ENCODE measurements at places on chromosomes 1 and 21.

- DNase-seq, result no peak
Observed at GRCh38 chr1:64228167-64228957, 24.9 kb downstream of the UBE2U start.

- DNase-seq, result no peak
Observed at GRCh38 chr1:40838980-40839942, 22.9 kb downstream of the CITED4 start.

DNA sequence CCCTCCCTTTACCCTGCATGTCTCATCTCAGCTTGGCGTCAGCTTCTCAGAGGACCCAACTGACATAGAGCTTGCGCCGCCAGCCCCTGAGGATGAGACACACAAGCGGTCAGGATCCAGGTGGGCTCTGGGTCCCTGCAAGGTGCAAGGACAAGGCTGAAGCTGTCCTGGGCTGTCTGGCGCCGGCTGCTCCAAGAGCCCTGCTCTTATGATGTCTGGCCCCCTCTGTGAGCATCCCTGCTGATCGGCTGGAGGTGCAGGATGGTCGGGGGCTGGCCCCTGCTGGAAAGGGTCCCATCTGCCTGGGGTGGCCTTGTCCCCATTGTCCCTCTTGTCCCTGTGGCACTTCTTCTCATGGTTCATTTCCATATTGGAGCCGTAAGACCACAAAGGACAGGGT is 479.0 kb downstream of the NPHP4 start:
- no peak for DNase-seq

- DNase-seq, result no peak
Observed at GRCh38 chr1:70528590-70529333, 117.7 kb downstream of the CTH start.

- no peak for DNase-seq
Observed at GRCh38 chr1:152858062-152858461, 1.7 kb upstream of the LCE7A start.

DNA sequence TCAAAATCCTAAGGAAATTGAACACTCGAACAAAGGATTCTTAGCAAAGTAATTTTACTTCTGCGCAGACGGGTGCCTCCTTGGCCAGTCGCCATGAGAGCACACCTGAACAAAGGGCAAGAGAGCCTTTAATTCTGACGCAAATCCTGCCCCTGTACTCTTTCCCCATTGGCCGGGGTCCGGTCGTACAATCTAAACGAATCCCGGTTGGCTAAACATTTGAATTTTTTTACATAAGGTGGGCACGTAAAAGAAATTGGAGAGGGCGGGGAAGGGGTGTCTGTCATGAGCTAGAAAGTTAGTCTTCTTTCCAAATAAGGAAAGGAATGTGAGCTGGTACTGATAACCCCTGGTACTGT is 8.2 kb upstream of the IL22RA1 start:
- no peak for DNase-seq

GRCh38 chr1:33167650-33168447 is 14.0 kb downstream of the TRIM62 start:
- no peak for DNase-seq

- DNase-seq, result no peak
Observed at GRCh38 chr1:214727274-214727673, 124.3 kb downstream of the CENPF start.

- no peak for DNase-seq
Observed at GRCh38 chr1:151713874-151714273, 2.7 kb downstream of the CELF3 start.

DNA sequence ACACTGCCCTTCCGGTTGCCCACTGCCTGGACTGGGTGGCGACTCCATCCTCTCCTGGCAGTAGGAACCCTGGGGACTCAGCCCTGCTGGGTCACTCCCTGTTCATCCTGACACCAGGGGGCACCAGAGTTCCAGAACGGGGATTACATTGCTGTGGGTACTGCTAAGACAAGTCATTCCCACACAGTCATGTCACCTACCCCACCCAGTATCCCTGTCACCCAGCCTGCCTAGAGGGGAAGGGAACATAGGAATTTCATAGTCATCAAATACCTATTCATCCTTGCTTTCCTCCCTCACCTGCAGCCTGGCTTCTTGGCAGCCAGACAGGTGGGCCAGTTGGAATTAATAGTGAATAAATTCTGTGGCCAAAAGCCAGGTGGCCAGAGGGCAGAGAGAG is 9.8 kb upstream of the SFN start:
- DNase-seq, result peak; percentile 94

DNA sequence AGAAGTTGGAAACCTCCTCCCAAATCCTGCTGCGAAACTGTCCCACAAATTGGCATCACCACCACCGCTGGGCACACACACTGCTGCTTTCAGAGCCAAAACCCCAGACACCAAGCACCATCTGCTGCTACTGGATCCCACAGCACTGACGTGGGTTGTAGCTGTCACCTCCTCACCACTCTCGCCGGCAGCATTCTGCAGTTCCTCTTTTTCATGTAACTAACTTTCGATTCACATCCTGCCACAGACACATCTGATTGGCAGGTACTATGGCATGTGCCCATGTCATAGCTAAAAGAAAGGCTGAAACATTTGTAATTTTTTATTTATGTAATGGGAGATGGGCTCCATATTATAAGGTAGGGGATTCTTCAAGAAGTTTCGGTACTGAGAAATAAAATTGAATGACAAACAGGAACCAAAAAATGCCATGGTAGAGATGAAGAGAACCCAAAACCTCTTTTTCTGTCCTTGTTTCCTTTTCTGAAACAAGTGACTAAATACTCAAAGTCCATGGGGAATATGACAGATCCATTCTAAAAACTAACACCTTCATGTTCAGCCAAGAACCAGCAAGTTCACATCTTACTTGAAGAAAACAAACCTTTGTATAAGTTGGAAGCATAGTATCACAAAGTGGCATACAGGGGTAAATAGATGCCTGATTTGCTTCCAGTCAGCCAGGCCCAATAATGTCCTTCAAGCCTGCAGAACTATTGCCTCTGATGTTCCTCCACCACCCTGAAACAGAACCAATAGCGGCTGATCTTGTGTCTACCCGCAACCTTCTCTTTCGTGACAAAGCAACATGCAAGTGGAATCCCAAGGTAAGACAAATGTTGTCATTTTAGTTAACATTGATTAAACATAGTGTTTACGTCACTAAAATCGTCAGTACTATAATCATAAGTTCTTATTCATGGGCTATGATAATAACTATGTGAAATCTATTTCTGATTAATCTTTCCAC is 26.6 kb upstream of the RGS13 start:
- no peak for DNase-seq

- DNase-seq, result no peak
Observed at GRCh38 chr1:239944666-239945065, 147.0 kb upstream of the FMN2 start.

- no peak for DNase-seq
Observed at GRCh38 chr1:147214325-147214724, 10.8 kb downstream of the FMO5 start.

GRCh38 chr1:14340002-14340785 is 258.3 kb upstream of the KAZN start:
- DNase-seq, result no peak

GRCh38 chr1:14949270-14949835 is 204.2 kb upstream of the TMEM51 start:
- no peak for DNase-seq

GRCh38 chr21:39670701-39671100 is 58.0 kb downstream of the B3GALT5 start:
- no peak for DNase-seq

- DNase-seq, result peak; percentile 74
Observed at GRCh38 chr1:47688461-47689296, 250.8 kb downstream of the FOXD2 start.

- no peak for DNase-seq
Observed at GRCh38 chr21:33783187-33783979, 132.2 kb downstream of the ATP5PO start.

DNA sequence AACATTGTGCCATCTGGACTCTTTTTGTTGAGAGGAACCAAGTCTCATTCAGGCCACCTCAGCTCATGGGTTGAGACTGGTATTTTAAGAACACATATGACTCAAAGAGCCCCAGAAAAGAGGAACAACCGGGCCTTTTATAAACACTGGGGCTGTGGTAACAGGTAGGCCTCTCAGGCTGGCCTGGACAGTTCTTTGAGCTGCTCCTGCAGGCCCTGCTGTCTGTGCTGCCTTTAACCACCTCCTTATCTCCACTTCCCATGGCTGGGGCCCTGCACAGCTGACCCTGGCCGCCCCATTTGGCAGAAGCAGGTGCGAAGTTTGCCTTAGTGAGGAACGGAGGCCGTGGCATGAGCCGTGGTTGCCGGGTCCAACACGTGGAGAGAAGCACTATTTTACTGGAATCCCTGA is 163.3 kb downstream of the RHOU start:
- DNase-seq, result peak; percentile 57

DNA sequence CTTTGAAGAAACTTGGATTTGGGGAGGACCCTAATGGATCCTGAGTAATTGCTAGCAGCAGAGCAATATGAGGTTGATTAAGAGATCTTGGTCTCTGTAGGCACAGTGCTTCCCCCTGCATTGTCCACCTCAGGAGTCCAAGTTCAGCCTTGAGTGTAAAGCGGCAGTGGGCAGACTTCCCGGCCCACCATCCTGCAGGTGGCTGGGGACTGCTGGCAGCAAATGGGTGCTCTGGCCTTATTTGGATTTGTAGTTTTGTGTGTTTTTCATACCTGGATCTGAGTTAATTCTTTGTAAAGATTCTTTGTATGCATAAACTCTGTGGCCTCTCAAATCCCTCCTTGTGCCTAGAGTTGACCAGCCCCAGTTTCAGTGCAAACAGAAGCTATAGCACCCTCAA is 7.6 kb downstream of the BARHL2 start:
- DNase-seq, result no peak

GRCh38 chr1:172184506-172185191 is 235.8 kb upstream of the C1orf105 start:
- DNase-seq, result no peak

GRCh38 chr1:242828828-242829227 is 304.3 kb upstream of the PLD5 start:
- no peak for DNase-seq

- DNase-seq, result no peak
Observed at GRCh38 chr1:230976825-230977747, 1.6 kb downstream of the TTC13 start.

DNA sequence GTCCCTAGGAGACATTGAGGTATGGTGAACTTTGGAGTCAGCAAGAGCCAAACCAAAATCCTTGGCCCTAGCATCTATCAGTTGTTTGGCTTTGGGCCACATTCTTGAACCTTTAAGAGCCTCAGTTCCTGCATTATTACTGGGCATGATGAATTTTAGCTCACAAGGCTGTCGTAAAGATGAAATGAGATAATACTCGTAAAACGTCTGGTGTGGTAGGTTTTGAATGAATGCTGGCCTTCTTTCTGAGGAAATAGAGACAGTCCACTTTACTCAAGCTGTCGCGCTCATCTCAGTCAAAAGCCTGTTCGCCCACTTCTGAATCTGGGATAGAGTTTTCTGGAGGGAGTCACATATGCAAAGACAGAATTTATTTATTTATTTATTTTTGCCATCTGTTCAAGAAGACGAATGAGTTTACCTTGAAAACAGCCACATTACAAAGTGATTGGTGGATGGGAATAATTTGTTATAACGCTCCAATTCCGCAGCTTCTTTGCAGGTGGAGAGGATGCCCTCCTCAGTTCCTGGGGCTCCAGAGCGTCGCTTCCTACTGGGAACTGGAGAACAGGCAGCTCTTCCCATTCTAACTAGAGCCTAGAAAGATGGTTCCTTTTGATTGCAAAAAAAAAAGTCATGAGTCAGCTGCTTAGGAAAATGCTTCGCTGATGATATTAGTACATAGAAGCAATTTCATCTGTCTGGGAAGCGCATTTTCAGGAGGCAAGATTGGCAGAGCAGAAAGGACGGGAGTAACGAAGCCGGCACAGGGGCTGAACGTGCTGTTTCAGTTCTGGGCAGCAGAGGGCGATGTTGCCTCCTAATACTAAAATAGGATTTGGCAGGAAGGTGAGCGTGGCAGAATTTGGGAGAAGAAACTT is 49.9 kb upstream of the CYP2J2 start:
- peak; percentile 91 for DNase-seq

DNA sequence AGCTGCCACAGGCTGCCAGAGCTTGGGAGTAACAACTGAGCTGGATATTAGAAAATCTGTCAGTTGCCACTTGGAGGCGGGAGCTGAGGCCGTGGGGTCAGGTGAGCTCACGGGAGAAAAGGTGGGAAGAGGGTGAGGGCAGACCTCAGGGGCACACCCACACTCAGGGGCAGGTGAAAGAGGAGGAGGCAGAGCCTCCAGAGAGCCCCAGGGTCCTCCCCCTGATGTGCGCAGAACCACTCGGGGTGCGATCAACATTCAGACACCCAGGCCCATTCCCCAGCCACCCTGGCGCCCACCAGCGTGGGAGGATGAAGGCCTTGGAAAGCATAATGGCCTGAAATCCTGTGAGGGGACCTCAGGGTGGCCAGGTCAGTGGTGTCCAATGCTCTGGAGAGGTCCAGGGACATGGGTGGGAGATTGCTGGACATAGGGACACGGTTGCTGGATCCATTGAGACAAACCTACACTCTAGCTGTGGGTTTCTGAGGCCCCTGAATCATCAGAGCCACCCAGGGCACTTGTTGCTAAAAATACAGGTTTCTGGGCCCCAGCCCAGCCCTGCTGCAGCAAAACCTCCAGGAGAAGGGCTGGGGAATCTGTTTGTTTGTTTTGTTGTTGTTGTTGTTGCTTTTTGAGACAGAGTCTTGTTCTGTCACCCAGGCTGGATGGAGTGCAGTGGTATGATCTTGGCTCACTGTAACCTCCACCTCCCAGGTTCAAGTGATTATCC is 49.4 kb upstream of the GPR153 start:
- no peak for DNase-seq

DNA sequence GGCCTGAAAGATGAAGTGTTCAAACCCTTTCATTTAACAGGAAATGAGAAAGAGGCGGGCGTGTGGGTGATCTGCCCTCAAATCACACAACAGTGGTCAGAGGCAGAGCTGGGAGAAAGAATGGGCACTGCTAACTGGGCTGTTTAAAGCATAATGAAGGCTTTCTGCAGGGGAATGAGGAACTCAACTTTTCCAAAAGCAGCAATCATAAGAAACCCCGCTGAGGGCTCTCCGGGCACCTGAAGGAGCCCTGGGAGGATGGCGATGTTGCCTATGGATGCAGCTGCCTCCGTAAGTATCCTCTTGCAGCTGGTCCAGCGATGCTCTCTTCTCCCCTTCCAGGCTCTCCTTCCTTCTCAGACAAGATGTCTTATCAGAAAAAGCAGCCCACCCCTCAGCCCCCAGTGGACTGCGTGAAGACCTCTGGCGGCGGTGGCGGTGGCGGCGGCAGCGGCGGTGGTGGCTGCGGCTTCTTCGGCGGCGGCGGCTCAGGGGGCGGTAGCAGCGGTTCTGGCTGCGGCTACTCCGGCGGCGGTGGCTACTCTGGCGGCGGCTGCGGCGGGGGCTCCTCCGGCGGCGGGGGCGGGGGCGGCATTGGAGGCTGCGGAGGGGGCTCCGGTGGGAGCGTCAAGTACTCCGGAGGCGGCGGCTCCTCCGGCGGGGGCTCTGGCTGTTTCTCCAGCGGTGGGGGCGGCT is 1.2 kb downstream of the LORICRIN start:
- no peak for DNase-seq

GRCh38 chr1:106435269-106435668 is 621.2 kb upstream of the PRMT6 start:
- no peak for DNase-seq

- no peak for DNase-seq
Observed at GRCh38 chr1:198519639-198520501, 20.6 kb downstream of the ATP6V1G3 start.

- DNase-seq, result no peak
Observed at GRCh38 chr1:89610457-89611011, 22.4 kb upstream of the LRRC8C start.
